Left ventricle myocardium inferior (tissue), 1 donor: ENCODE measurements at places on chromosomes 12 and 14.

GRCh38 chr14:62081012-62081612 lies 318.9 kb downstream of the SNAPC1 start:
- DNase-seq = no peak

DNA sequence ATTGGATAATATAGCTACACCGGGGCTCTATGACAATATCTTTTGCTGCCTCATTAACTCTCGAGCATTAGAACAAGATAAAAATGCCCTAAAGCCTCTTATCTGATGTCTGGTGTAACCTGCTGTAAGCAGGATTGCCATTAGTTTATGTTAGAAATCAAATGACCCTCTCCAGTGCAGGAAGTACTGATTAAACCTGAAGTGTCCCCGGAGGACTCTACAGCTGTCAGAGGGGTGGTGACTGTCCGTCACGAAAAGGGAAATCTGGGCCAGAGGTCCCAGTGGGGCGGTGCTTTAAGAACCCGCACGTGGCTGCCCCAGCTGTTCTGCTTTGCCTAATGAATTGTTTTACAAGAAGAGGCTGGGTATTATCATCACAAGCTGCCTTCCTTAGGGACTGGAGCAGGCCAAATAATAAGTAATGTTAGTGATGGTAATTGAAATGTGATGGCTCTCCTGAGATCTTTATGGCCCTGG lies 55.7 kb downstream of the LIN52 start:
- peak; percentile 78 for DNase-seq

DNA sequence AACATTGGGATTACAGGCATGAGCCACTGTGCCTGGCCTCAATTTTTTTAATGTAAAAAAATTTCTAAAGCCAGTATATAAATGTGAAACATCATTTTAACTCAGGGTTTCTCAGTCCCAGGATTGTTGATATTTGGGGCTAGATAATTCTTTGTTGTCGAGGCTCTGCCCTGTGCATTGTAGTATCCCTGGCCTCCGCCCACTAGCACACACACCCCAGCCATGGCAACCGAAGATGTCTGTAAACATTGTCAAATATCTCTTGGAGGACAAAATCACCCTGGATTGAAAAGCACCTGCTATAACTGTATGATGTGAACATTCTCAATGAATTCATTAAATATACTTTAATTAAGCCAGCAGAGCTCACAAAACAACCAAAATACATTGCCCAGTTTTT lies 8.4 kb upstream of the CIT start:
- no peak for DNase-seq

GRCh38 chr12:75951399-75952278 lies 79.9 kb downstream of the PHLDA1 start:
- no peak for DNase-seq

DNA sequence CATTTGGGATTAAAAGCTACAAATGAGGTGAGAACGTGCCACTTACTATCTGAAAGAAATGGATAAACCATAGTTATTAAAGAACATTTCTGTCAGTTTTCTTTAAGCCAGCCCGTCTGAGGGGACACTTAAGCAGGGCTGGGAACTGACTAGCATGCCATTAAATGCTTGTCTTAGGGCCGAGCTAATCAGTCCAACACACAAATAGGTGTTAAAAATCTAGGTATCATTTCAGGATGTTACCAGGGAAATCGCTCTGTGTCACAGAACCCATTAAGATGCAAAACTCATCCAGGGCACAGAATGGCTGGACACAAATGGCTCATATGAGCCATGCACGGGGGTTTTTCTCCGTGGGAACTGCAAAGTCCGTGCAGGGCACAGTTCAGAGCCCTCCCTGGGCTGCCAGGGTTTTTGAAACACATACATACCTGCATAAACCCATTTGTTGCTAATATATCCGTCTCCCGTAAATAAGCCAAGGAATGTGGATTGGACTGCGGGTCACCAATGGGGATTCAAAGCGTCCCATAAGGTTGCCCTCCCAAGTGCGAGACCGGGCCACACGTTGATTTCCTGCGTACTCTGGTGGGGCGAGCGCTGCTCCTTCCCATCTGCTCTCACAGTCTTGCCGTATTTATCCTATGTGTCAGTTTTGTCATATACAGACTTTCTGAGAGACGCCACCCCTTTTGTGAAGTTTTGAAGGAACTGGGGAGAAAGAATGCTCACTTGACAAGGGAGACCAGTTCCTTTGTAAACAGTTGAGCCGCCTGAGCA lies 5.4 kb upstream of the GSC start:
- no peak for DNase-seq

DNA sequence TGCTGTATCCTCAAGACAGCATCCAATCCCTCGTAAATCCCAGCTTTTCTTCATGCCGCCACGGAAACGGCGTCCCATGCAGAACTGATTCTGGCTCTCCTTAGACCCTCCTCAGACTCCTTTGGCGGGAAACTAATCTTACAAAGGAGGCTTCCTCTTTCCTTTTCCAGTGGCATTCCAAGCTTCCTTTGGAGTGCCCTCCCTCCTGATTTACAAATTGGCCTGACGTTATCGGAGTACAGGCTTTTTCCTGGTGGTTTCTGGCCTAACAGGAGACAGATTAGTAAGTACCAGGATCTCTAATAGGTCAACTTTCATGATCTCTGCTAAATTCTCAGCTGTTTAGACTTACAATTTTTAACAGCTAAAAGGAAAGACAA lies 1.3 kb upstream of the ZDHHC17 start:
- no peak for DNase-seq

GRCh38 chr12:119681728-119682638 lies 14.1 kb downstream of the PRKAB1 start:
- DNase-seq = no peak

GRCh38 chr12:105315726-105316125 lies 14.8 kb upstream of the C12orf75 start:
- DNase-seq = no peak

GRCh38 chr12:8078398-8078797 lies 3.7 kb upstream of the NECAP1 start:
- DNase-seq = no peak

DNA sequence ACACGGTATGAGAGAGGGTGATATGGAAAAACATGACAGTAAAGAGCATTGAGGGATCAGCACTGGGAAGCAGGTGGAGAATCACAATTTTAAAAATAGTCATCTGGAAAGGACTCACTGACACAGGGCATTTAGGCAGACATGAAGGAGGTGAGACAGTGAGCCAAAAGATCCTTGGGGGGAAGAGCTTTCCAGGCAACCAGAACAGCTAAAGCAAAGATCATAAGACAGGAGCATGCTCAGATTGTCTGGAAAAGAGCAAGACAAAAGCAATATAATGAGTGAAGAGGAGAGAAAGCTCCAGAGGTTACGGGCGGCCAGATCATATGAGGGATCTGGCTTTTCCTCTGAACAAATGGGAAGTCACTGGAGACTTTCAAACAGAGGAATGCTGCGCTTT lies 63.9 kb downstream of the DENND5B start:
- DNase-seq = no peak
